ENCODE measurements at places on chromosomes 11 and 22.

DNA sequence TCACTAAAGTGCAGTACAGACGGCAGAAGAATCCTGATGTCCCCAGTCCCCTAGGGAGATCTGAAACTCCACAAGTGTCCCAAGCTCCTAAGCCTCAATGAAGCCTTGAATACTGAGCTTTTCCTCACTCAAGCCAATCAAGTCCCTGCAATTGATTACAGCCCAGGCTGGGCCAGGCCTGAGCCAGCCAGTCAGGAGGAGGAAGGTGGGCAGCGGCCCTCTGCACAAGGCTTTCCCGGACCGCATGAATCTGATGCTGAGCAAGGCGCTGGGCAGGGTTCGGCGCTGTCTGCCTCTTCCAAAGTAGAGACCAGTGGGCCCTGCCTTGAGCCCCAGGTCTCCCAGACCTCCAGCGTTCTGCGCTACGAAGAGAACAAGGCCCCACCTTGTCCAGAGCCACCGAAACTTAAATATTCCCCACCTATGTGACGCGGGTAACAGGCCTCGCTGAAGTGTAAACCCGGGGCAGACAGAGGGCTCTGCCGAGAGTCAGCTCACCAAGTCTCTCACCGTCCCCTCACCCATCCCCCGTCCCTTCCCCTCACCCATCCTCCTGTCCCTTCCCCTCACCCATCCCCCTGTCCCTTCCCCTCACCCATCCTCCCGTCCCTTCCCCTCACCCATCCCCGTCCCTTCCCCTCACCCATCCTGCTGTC, 63.2 kb downstream of the SCUBE1 start:
- H3K4me1 ChIP-seq: peaks cover 9% of the 10 kb centered on the region
- peaks cover 2% of the 10 kb centered on the region for H3K27me3 ChIP-seq
- no peak for DNase-seq
- H3K4me3 ChIP-seq: no peak overlapping the region
- H3K27ac ChIP-seq: no peak overlapping the region

- peaks cover 32% of the 10 kb centered on the region for H3K27me3 ChIP-seq
- no peak overlapping the region for H3K4me3 ChIP-seq
- H3K36me3 ChIP-seq: no peaks in the 10 kb centered on the region
These were observed 27.1 kb downstream of the SYT13 start for GRCh38 chr11:45258982-45259530.

GRCh38 chr11:78737891-78738290, 163.2 kb upstream of the NARS2 start:
- H3K27me3 ChIP-seq: no peaks in the 10 kb centered on the region
- H3K36me3 ChIP-seq: peaks cover 3% of the 10 kb centered on the region
- H3K27ac ChIP-seq: no peak overlapping the region
- H3K4me1 ChIP-seq: no peaks in the 10 kb centered on the region
- DNase-seq: no peak

DNA sequence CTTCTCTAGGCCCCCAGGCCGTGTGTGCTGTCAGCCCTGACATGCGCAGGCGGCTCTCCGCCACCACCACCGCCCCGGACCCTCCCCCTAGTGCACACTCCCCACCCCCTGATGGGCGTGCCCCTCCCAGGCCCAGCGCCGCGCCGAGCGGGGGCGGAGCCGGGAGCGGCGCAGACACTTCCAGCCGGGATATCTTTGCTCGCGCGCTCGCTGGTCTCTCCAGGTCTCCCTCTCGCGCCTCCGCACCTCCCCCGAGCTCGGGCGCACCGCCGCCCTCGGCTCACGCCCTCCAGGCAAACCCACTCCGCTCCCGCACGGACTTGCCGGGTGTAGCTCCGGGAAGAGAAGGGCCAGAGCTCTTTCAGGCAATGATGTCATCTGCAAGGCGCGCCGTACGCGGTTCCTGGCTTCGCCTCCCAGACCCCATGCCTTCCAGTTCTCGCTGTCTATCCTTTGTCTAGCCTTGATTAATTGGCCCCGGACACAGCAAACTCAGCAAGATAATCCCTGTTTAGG, at the start of gene SCN3B:
Gene SCN3B (minus strand): TSS at position 59 of the 516 bp plus-strand sequence. CDS start 823 bp downstream, outside the sequence.
- peak within 1 kb of the TSS; percentile 86 for H3K4me3 ChIP-seq
- peaks cover 15% of the 10 kb centered on the region for H3K4me1 ChIP-seq
- peak; percentile 68 for DNase-seq
- peaks cover 3% of the 10 kb centered on the region for H3K36me3 ChIP-seq

- peaks cover 5% of the 10 kb centered on the region for H3K4me1 ChIP-seq
- no peak overlapping the region for H3K27ac ChIP-seq
- H3K27me3 ChIP-seq: no peaks in the 10 kb centered on the region
- H3K36me3 ChIP-seq: no peaks in the 10 kb centered on the region
- DNase-seq: no peak
- no peak overlapping the region for H3K4me3 ChIP-seq
These were observed 50.5 kb downstream of the RBX1 start for GRCh38 chr22:41001722-41002122.

DNA sequence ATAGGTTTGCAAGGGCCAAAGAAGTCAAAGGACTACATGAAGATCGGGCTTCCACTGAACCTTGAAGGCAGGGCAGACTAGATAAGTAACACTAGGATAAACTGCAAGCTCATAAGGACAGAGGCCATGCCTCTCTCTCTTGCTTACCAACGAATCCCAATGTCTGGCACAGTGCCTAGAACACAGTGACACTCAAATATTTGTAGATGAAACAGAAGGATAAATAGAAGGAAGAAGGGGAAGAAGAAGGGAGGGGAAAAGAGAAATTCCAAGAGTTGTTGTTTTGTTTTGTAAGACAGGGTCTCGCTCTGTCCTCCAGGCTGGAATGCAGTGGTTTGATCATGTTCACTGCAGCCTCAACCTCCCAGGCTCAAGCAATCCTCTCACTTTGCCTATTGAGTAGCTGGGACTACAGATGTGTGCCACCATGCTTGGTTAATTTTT, 26.9 kb downstream of the SIK3 start:
- H3K36me3 ChIP-seq: no peaks in the 10 kb centered on the region
- H3K27ac ChIP-seq: no peak overlapping the region
- no peak for DNase-seq
- no peak overlapping the region for H3K4me3 ChIP-seq

GRCh38 chr11:88402192-88402715, 64.7 kb upstream of the CTSC start:
- H3K4me3 ChIP-seq: no peak overlapping the region
- no peaks in the 10 kb centered on the region for H3K36me3 ChIP-seq
- peaks cover 11% of the 10 kb centered on the region for H3K4me1 ChIP-seq
- no peaks in the 10 kb centered on the region for H3K27me3 ChIP-seq

GRCh38 chr11:77468527-77468926, 5.4 kb downstream of the PAK1 start:
- H3K4me3 ChIP-seq: no peak overlapping the region
- H3K36me3 ChIP-seq: no peaks in the 10 kb centered on the region
- no peak overlapping the region for H3K27ac ChIP-seq
- peaks cover 54% of the 10 kb centered on the region for H3K4me1 ChIP-seq
- peaks cover 25% of the 10 kb centered on the region for H3K27me3 ChIP-seq
- DNase-seq: no peak

- no peak for DNase-seq
- H3K4me1 ChIP-seq: peaks cover 10% of the 10 kb centered on the region
- no peak overlapping the region for H3K27ac ChIP-seq
- H3K36me3 ChIP-seq: no peaks in the 10 kb centered on the region
These were observed 8.0 kb downstream of the MYO7A start for GRCh38 chr11:77136074-77136473.

DNA sequence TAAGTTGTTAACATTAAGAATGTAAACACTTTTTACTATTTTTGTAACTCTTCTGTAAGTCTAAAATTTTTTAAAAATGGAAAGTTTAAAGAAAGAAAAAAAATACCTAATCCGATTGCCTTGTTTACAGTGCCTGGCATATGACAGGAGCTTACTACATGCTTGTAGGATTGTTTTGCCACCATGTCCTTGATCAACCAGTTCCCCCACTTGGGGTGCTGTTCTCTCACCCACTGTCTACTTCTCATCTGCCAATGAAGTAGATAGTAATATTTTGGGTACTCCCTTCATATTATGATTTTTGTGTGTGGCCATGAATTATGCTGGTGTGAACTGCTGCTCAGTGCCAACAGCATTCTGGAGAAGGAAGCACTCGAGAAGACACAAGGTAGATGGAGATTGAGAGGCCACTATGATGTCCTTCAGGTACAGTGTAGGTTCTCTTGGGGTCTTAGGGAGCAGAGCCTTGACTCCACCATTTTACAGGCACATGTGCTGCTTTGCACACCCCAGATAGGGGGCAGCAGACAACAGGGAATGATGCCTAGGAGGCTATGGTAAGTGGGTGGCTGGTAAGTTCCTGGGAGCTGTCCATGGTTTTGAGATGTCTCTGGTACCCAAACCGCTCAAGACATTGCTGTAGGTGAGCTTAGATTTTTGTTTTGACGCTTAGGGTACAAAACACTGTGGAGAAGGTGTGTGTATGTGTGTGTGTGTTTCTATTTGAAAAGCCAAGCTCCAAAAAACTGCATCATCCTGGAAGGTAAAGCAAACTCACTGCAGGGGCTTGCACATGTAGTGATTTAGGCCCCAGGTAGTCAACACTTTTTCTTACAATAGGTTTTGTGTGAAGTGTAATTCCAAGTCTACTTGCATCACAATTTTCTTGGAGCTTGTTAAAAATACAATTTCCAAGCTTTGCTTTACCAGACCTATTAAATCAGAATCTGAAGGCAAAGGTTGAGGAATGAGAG, 494.5 kb upstream of the LARGE1 start:
- H3K27me3 ChIP-seq: peaks cover 14% of the 10 kb centered on the region
- H3K36me3 ChIP-seq: no peaks in the 10 kb centered on the region
- no peak overlapping the region for H3K27ac ChIP-seq

GRCh38 chr11:129865701-129866100, 29.7 kb downstream of the NFRKB start:
- DNase-seq: no peak
- H3K4me1 ChIP-seq: peaks cover 9% of the 10 kb centered on the region
- no peaks in the 10 kb centered on the region for H3K27me3 ChIP-seq
- no peak overlapping the region for H3K27ac ChIP-seq
- peaks cover 35% of the 10 kb centered on the region for H3K36me3 ChIP-seq
- no peak overlapping the region for H3K4me3 ChIP-seq

DNA sequence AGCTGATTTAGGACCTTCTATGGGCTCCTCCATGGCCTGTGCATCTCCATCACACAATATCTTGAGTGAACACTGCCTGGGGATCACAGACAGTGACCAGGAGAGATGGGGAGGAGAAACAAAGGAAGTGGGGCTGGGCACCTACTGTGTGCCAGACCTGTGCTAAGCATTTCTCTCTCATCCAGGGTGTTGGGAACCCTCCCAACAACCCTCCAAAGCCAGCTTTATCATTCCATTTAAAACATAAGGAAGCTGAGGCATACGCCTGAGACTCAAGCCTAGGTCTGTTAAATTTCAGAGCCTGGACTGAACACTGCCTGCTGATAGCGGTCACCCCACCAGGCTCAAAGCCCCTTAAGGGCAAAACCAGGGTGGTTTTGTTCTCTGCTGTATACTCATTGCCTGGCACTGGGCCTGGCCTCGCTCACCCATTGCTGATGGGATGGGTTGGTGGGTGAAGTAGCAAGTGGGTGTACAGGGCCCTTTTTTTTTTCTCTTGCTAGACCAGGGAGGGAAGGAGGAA, 130.1 kb downstream of the MN1 start:
- peaks cover 81% of the 10 kb centered on the region for H3K4me1 ChIP-seq
- peak overlapping the region; percentile 12 for H3K4me3 ChIP-seq
- no peak for DNase-seq
- H3K27me3 ChIP-seq: no peaks in the 10 kb centered on the region

- no peak overlapping the region for H3K27ac ChIP-seq
- H3K4me3 ChIP-seq: no peak overlapping the region
- DNase-seq: no peak
These were observed 2095.9 kb downstream of the LRRC4C start for GRCh38 chr11:39363571-39363970.

DNA sequence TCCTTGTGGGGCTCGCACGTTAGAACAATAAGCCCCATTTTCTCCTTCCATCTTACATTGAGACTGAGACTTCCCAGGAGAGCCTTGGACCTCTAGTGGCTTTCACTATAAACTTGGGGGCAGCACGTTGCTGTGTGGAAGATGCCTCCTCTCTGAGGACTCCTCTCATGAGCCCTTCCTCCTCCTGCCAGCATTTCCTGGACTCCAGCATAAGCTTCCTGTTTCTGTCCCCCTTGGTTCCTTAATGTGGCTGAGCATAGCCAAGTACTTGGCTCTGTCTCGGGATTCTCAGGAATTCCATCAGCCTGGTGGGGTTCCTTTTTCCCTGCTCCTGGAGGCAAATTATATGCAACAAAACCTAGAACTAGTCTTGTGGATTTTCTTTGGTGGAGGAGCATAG, 38.8 kb upstream of the UBASH3B start:
- no peak overlapping the region for H3K4me3 ChIP-seq
- H3K36me3 ChIP-seq: no peaks in the 10 kb centered on the region
- H3K27me3 ChIP-seq: no peaks in the 10 kb centered on the region
- H3K4me1 ChIP-seq: no peaks in the 10 kb centered on the region

- no peaks in the 10 kb centered on the region for H3K36me3 ChIP-seq
- DNase-seq: no peak
- no peak overlapping the region for H3K27ac ChIP-seq
- H3K27me3 ChIP-seq: no peaks in the 10 kb centered on the region
- no peaks in the 10 kb centered on the region for H3K4me1 ChIP-seq
These were observed 196.3 kb upstream of the ARHGAP20 start for GRCh38 chr11:110908401-110909105.

GRCh38 chr11:111417011-111417765, 38.1 kb upstream of the POU2AF1 start:
- no peak overlapping the region for H3K4me3 ChIP-seq
- no peaks in the 10 kb centered on the region for H3K27me3 ChIP-seq
- peaks cover 14% of the 10 kb centered on the region for H3K4me1 ChIP-seq
- DNase-seq: no peak
- no peaks in the 10 kb centered on the region for H3K36me3 ChIP-seq
- no peak overlapping the region for H3K27ac ChIP-seq

DNA sequence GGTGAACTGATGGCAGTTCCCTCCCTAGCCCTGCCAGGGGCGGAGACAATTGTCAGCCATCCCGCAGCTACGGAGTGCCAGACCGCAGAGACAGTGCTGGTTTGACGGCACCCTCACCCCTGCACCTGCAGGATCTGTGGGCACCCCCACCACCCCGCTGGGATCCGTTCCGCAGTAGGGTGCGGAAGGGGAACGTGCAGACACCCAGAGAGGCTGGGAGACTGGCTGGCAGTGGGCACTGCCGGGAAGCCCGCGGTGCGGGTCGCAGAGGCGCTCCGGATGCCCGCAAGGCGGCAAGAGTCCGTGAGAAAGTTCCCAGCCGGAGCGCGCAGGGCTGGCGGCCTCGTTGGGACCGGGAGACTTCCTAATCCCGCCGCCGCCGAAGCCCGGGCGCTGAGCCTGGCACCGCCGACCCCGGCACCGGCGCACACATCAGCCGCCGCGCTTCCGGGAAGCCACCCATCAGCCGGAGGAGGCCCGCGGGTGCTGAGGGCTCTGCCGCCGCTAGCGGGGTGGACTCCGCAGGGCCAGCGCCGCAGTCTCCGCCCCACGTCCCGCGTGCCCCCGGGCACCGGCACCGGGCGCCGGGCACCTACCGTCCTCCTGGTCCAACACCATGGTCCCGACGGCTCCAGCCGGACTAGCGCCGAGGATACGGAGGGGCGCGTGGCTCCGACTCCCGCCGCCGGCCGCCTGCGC, 4.3 kb upstream of the LMO1 start:
- no peaks in the 10 kb centered on the region for H3K36me3 ChIP-seq
- H3K4me3 ChIP-seq: peak overlapping the region; percentile 35
- no peak overlapping the region for H3K27ac ChIP-seq
- H3K4me1 ChIP-seq: peaks cover 20% of the 10 kb centered on the region
